ENCODE measurements at places on chromosomes 7 and 10. TPM values are rescaled to one million over a fixed set of nuclear protein-coding genes. Genes with fewer than 3 reads are reported as not detected.

GRCh38 chr7:98877692-98878364, 504 bp upstream of the TRRAP start:
- peaks cover 3% of the 10 kb centered on the region for H3K36me3 ChIP-seq
- no peak overlapping the region for H3K27ac ChIP-seq
- peaks cover 11% of the 10 kb centered on the region for H3K4me1 ChIP-seq

DNA sequence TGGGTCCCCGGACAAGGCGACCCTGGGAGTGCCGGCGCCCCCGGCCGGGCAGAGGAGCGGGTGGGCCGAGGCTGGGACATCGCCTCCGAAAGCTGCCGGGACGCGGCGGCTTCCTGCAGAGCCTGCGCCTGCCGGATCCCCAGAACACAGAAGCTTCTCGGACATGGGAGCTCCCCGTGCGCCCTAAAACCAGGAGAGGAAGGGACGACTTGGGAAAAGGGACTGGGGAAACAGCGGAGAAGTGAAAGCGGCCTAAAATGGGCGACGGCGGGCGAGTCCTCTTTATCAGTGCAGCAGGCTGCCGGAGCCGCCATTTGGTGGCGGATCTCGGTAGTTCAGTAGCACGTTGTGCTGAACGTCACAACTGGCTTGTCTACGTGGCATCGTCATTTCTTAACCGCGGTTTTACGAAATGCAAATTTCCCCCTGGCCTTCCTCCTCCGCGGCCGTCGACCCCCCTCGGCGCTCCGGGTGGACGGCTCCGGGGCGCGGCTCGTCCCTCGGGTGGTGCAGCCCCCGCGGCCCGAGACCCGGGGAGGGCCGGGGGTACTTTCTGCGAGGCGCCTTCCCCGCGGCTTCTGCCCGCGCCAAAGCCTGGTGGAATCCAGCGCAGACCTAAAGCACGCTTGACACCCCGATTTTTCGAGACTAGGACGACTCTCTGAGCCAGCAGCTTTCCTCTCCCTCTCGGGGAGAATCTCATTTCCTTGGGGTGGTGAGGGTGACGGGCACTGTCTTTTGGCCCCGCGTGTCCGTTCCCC, 9.9 kb upstream of the SPAG6 start:
- no peaks in the 10 kb centered on the region for H3K36me3 ChIP-seq
- peaks cover 48% of the 10 kb centered on the region for H3K27me3 ChIP-seq
- H3K27ac ChIP-seq: no peak overlapping the region
- H3K4me1 ChIP-seq: peaks cover 63% of the 10 kb centered on the region

DNA sequence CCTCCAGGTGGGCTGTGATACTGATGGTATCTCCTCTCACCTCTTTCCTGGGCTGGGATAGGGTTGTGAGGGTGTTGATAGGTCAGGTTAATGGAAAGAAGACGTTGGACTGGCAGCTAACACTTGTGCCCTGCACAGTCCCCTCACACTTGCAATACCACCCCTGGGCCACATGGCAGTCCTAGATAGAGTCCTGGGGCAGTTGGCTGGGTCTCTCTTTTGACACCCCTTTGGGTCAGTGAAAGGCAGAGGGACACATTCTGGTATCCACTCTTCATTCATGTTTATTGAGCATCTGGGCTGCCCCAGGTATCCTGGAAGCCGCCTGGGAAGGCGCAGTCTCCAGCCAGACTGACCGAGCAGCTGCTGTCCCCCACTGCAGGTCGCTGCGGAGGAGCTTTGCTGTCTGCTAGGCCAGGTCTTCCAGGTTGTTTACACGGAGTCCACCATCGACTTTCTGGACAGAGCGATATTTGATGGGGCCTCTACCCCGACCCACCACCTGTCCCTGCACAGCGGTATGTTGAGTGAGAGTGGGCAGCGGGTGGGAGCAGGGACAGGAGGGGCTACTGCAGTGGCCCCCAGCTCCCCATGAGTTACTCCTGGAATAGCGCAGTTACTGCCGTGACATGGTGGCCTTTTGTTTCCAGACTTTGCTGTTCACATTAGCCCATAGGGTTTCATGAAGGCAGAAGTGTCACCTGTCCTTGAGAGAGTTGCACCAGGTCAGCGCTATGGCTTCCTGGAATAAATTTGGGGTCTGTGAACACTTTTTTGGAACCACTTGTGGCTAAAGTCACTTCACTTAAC, 19.1 kb downstream of the NACAD start:
- DNase-seq: no peak
- H3K4me1 ChIP-seq: peaks cover 5% of the 10 kb centered on the region
- H3K27me3 ChIP-seq: no peaks in the 10 kb centered on the region
- H3K36me3 ChIP-seq: no peaks in the 10 kb centered on the region
- H3K4me3 ChIP-seq: no peak overlapping the region

Gene BMPER
- not detected for total RNA-seq

DNA sequence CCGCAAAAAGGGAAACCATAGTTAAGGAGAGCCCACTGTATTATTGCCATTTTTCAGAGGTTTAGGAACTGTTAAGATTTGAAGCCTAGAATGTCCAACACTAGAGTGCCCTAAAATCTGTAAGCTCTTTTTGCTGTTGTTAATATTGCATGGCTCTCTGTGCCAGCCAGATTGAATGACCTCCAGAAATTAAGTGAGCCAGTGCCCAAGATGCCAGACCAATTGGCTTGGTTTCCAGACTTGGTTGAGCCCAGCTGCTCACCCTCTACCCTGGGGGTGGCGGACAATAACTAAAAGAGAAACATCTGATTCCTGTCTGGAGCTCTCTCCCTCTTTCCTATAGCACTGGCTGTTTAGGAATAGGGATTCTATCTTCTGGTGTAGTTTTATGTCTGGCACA, 340.1 kb downstream of the PHF14 start:
- no peak overlapping the region for H3K4me3 ChIP-seq
- no peaks in the 10 kb centered on the region for H3K36me3 ChIP-seq
- no peaks in the 10 kb centered on the region for H3K27me3 ChIP-seq
- H3K4me1 ChIP-seq: no peaks in the 10 kb centered on the region
- no peak for DNase-seq

- H3K4me1 ChIP-seq: peaks cover 11% of the 10 kb centered on the region
- H3K27ac ChIP-seq: no peak overlapping the region
- H3K36me3 ChIP-seq: no peaks in the 10 kb centered on the region
- H3K27me3 ChIP-seq: no peaks in the 10 kb centered on the region
Observed at GRCh38 chr7:2566890-2567678, 8.3 kb downstream of the IQCE start.

Gene TRPV6
- total RNA-seq: not detected

Gene C10orf67
- not detected for total RNA-seq

GRCh38 chr7:101179117-101179516, 976 bp downstream of the NAT16 start:
- peaks cover 23% of the 10 kb centered on the region for H3K4me1 ChIP-seq
- H3K27ac ChIP-seq: no peak overlapping the region
- H3K27me3 ChIP-seq: peaks cover 59% of the 10 kb centered on the region
- peak; percentile 38 for DNase-seq
- H3K36me3 ChIP-seq: no peaks in the 10 kb centered on the region
- H3K4me3 ChIP-seq: no peak overlapping the region

GRCh38 chr10:113047151-113047550, 97.1 kb downstream of the TCF7L2 start:
- no peaks in the 10 kb centered on the region for H3K36me3 ChIP-seq
- DNase-seq: no peak
- no peaks in the 10 kb centered on the region for H3K4me1 ChIP-seq
- peaks cover 2% of the 10 kb centered on the region for H3K27me3 ChIP-seq
- H3K27ac ChIP-seq: no peak overlapping the region

GRCh38 chr7:135095450-135095849, 52.4 kb upstream of the TMEM140 start:
- no peak overlapping the region for H3K27ac ChIP-seq
- peaks cover 7% of the 10 kb centered on the region for H3K4me1 ChIP-seq
- H3K27me3 ChIP-seq: no peaks in the 10 kb centered on the region
- no peaks in the 10 kb centered on the region for H3K36me3 ChIP-seq
- DNase-seq: no peak
- H3K4me3 ChIP-seq: no peak overlapping the region

DNA sequence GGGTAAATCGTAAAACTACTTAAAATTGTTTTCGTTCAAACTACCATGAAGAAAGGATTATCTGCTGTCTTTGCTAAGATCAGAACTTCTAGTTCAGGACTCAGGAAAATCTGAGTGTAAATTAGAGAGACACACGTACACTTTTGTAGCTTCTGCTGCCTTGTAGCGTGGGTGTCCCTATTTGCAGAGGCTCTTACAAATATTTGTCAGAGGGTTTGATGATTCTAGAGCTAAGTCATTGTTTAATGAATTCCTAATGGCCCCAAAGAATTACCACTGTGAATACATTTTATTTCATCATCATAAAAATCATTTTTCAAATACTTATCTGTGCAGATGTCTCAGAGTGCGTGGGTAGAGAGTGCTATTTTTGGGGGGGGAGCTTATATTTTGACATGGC, 314.9 kb downstream of the LRMDA start:
- no peak overlapping the region for H3K27ac ChIP-seq
- H3K36me3 ChIP-seq: no peaks in the 10 kb centered on the region
- H3K27me3 ChIP-seq: no peaks in the 10 kb centered on the region
- no peak overlapping the region for H3K4me3 ChIP-seq
- no peak for DNase-seq

Gene GNGT1
- total RNA-seq: not detected

- H3K4me1 ChIP-seq: no peaks in the 10 kb centered on the region
- DNase-seq: no peak
- H3K27ac ChIP-seq: no peak overlapping the region
- H3K27me3 ChIP-seq: no peaks in the 10 kb centered on the region
- no peak overlapping the region for H3K4me3 ChIP-seq
- H3K36me3 ChIP-seq: no peaks in the 10 kb centered on the region
Observed at GRCh38 chr7:115844857-115845256, 185.7 kb downstream of the TFEC start.

- H3K36me3 ChIP-seq: no peaks in the 10 kb centered on the region
- no peaks in the 10 kb centered on the region for H3K27me3 ChIP-seq
- H3K27ac ChIP-seq: peak overlapping the region; percentile 81
- DNase-seq: no peak
- peaks cover 21% of the 10 kb centered on the region for H3K4me1 ChIP-seq
- peak overlapping the region; percentile 76 for H3K4me3 ChIP-seq
Observed at GRCh38 chr10:99430116-99430450, 341 bp downstream of the GOT1 start.

Gene SCRN1
- total RNA-seq: 66.6 TPM

GRCh38 chr10:133159950-133160825, at the start of gene KNDC1:
KNDC1 (plus strand) TSS chr10:133160219; CDS start chr10:133160468, 249 bp downstream.
- no peak within 1 kb of the TSS for H3K27ac ChIP-seq
- H3K36me3 ChIP-seq: no peaks in the 10 kb centered on the region
- no peak for DNase-seq
- H3K4me1 ChIP-seq: peaks cover 13% of the 10 kb centered on the region
- H3K4me3 ChIP-seq: peak within 1 kb of the TSS; percentile 40

GRCh38 chr7:114519240-114519639, 104.6 kb downstream of the FOXP2 start:
- H3K4me1 ChIP-seq: no peaks in the 10 kb centered on the region
- H3K36me3 ChIP-seq: no peaks in the 10 kb centered on the region
- no peak overlapping the region for H3K4me3 ChIP-seq

- no peak for DNase-seq
- no peaks in the 10 kb centered on the region for H3K4me1 ChIP-seq
- no peak overlapping the region for H3K4me3 ChIP-seq
- no peaks in the 10 kb centered on the region for H3K36me3 ChIP-seq
- H3K27ac ChIP-seq: no peak overlapping the region
- H3K27me3 ChIP-seq: no peaks in the 10 kb centered on the region
Observed at GRCh38 chr10:59741583-59741982, 11.7 kb downstream of the MRLN start.

Gene NKX2-3
- not detected for total RNA-seq

- H3K4me1 ChIP-seq: no peaks in the 10 kb centered on the region
- no peak overlapping the region for H3K4me3 ChIP-seq
- no peak for DNase-seq
- no peak overlapping the region for H3K27ac ChIP-seq
- H3K27me3 ChIP-seq: no peaks in the 10 kb centered on the region
Observed at GRCh38 chr7:23968791-23969190, 258.8 kb downstream of the STK31 start.

Gene RASSF4
- total RNA-seq: 2.6 TPM

GRCh38 chr7:55550010-55550663, 22.2 kb downstream of the VOPP1 start:
- H3K4me1 ChIP-seq: peaks cover 100% of the 10 kb centered on the region
- peak; percentile 48 for DNase-seq
- no peaks in the 10 kb centered on the region for H3K27me3 ChIP-seq
- H3K36me3 ChIP-seq: peaks cover 15% of the 10 kb centered on the region
- H3K4me3 ChIP-seq: peak overlapping the region; percentile 43

GRCh38 chr10:11913079-11913641, 90.0 kb downstream of the PROSER2 start:
- H3K27me3 ChIP-seq: no peaks in the 10 kb centered on the region
- DNase-seq: no peak
- no peaks in the 10 kb centered on the region for H3K36me3 ChIP-seq
- no peaks in the 10 kb centered on the region for H3K4me1 ChIP-seq

DNA sequence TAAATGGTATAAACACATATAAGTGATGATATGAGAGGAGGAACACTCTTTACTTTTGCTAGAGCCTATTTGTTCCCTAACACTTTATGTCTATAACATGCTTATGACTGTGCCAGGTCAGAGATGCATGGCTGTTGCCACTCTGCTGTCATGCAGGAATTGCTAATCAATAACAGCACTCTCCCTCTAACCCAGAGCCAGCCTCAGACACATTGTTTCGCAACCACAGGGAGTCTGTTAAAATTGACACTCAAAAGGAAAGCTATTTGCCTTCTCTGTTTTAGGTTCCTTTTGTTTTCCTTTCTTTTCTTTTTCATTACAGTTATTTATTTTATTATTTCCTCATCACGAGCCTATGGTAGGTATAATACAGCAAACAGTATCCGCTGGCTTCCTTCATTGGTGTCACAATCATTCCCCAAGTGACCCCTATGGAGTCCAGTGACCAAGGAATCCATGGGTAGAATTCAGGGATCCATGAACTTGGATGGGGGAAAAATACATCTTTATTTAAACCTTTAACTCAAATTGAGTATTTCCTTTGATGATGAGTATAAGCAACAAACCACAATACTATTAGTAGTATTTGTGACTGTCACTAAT, 6.8 kb downstream of the PON2 start:
- H3K4me1 ChIP-seq: no peaks in the 10 kb centered on the region
- no peak overlapping the region for H3K4me3 ChIP-seq
- no peaks in the 10 kb centered on the region for H3K27me3 ChIP-seq
- H3K36me3 ChIP-seq: no peaks in the 10 kb centered on the region

Data from B cell (primary cell).